ENCODE measurements at places on chromosomes 5 and 9.

GRCh38 chr5:123502120-123502519, 9.9 kb upstream of the CSNK1G3 start:
- DNase-seq, result no peak

DNA sequence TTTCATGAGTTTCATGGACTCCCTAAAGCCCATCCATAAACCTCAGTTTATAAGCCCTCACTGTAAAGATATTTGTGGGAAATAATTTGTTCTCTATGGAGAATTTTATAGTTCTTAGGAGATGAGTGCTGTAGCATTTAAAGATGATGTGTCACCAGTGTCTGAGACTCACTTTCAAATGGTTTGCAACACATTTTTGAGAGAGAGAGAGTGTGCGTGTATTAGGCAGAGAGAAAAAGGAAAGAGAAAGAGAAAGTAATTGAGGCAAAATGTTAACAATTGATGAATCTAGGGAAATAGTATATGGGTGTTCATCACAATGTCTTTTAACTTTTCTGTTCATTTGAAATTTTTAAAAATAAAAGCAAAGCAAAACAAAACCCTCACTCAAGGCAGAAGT, 479.0 kb downstream of the ZSWIM6 start:
- no peak for DNase-seq

DNA sequence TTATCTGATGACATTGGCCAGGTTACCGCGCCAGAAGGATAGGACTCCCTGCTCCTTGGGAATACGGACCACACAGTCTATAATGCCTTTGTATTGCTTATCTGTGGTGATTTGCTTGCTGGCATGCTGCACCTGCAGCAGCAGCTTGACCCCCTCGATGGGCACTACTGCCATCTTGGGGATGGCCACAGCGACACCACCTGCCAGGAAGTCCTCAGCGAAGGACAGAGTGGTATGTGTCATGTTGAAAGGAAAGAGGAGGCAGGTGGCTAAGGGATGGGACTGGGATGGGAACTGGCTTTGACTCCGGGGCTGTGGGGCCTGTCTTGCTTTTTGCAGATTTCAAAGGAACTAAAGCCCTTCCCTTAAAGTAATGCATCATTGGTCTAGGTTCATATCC, 50.3 kb upstream of the ACO1 start:
- DNase-seq, result no peak

DNA sequence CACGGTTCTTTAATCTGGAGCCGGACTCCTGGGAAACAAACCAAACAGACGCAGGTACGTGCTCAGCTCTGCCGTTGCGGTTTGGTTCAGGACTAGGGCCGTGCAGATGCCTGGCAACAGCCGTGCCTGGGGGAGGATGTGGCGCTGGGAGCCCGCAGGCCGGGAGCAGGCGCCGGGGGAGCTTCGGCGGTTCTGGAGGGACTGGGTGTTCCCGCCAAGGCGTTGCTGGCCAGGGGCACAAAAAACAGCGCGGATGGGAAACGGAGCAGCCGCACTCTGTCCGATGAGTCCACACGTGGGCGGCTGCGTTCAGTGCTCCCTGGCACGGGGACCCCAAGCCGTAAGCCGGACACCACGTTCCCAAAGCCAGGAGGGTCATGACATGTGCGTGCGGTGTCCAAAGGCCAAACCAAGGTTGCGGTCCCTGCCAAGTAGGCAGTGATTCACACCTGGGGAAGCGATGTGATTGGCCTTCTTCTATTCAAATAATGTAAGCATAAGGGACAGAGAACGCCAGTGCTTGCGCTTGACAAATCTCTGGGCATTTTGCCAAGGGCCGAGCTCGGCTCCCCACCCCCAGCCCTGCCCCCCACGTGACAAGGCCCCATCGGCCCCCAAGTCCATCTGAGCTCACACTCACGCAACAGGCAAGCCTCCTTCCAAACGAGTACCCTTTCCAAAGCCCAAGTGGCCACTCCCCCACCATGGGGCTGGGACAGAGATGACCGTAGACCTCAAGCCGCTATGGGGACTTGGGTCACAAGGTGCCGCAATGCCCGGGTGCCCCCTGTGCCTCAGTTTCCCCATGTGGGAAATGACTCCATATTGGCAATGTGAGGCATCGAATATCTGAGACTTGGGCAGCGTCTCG, 49.7 kb upstream of the NKD2 start:
- DNase-seq, result no peak

- no peak for DNase-seq
Measured at GRCh38 chr5:44387921-44388320, 1.3 kb downstream of the FGF10 start.
